ENCODE measurements at places on chromosomes 6 and 20.

- no peak for DNase-seq
These were observed 9.9 kb downstream of the HAO1 start for GRCh38 chr20:7930343-7930742.

GRCh38 chr6:110581679-110582078, 105.3 kb upstream of the SLC22A16 start:
- no peak for DNase-seq

GRCh38 chr20:41131594-41132387, 5.6 kb upstream of the PLCG1 start:
- no peak for DNase-seq

GRCh38 chr20:10079964-10080363, 45.2 kb downstream of the ANKEF1 start:
- no peak for DNase-seq

DNA sequence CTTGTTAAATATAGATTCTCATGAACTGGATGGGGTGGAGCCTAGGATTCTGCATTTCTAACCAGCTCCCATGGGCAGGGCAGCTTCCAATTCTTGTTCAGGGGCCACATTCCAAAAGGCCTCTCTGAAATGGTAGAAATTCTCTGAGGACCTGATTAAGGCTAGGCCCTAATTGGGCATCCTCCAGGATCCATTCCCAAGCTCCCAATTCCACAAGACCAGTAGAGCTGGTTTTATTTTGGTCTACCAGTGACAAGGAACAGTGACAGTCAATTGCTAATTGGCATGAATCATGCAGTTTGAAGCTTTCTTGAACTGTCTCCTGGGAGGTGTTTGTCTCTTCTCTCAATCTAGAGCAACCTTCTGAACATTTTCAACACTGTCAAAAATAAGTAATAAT, 3.0 kb downstream of the THBD start:
- no peak for DNase-seq

- no peak for DNase-seq
These were observed 14.9 kb downstream of the DYNLT1 start for GRCh38 chr6:158629367-158630221.

DNA sequence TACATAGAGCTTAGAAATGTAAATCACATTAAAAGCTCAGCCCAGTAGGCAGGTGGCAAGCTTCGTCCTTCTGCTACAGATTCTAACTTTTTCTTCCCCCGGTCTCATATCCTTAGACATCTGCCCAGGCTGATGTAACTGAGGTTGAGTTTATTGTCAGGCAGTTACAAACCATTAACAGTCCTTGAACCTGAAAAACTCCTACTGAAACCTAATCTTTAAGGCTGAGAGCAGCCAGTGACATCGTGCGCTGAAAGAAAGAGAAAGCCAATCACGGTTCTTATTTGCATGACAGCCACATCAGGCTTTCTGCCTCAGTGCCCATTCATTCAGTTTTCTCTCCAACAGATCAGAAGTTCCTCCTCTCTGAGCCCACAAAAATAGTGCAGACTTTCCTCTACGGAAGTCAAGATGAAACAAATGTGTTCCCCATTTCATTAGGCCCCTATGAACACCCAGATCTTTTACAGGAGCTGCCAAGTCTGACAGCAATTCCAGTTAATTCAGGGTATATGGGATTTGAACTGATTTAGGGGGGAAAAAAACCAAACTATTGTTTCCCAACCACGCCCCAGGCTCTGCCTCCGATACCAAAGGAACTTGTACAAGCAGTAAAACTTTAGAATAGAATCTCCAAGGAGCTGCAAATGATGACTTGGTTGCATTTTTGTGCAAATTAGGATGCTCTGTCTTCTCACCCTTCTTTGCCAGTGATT, at the start of gene NHSL1:
Gene NHSL1, minus strand, starts transcription at position 192 of the 716 bp plus-strand sequence. CDS start 204 bp downstream, outside the sequence.
- no peak for DNase-seq

DNA sequence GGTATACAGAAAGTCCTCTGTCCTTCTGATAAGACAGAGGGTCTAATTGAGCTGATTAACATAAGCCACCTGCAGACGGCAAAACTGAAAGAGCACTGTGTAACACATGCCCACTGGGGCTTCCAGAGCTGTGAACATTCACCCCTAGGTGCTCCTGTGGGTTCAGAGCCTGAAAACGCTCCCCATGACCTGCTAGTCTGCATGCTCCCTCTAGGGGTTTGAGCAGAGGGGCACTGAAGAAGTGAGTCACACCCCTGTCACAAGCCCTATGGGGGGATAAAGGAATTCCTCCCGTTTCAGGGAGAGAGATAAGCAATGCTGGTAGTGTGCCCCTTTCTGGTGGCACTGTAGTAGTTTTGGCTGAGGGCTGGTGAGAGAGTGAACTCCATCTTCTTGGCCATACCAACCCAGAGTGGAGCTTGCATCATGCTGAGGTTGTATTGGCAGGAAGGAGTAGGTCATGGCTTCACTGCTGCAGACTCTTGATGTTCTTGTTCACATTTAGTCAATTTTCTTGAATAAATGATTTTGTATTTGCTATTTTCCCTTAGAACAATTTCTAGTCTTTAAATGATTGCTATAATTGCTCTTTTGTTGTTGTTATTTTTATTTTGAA, 637.5 kb upstream of the MAN1A1 start:
- no peak for DNase-seq

- no peak for DNase-seq
These were observed 639 bp upstream of the PPIL1 start for GRCh38 chr6:36875250-36875633.

DNA sequence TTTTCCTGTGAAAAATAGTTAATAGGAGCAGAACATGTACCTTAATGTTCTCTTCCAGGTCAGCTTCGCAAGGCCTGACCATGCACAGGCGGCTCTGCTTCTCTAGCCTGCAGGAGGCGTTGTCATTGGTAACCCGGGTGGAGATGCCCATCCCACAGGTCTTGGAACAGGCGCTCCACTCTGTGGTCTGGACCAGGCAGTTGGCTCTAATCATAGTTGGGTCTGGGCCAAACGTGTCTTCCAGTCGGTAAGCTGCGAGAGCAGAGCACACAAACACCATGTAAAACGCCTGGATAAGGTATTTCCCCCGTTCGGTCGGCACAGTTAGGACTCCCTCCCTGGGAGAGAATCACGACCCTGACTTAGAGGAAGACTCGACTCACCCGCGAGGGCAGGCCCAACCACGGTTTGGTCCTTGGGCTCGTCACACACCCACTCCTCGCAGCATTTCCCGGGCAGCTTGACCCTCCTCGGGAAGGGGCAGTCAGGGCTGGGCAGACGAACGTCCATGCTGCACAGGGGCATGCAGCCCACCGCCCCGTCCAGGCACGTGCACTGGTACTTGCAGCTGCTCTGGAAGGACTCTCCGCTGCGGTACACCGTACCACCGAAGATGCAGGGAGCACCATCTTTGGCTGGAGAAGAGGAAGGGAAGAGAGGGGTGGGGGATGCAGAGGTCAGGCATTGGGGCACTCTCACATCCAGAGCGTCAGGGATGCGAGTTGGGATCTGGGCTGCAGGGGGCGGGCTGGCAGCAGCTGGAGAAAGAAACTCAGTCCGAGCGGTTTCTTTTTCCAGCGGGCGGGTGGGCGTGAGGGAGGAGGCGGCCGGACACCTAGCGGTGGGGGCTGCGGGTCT, 1.0 kb downstream of the CCN2 start:
- no peak for DNase-seq
